ENCODE measurements at places on chromosomes 3 and 15.

GRCh38 chr3:2578560-2578959 lies 479.9 kb downstream of the CNTN4 start:
- no peak for DNase-seq

DNA sequence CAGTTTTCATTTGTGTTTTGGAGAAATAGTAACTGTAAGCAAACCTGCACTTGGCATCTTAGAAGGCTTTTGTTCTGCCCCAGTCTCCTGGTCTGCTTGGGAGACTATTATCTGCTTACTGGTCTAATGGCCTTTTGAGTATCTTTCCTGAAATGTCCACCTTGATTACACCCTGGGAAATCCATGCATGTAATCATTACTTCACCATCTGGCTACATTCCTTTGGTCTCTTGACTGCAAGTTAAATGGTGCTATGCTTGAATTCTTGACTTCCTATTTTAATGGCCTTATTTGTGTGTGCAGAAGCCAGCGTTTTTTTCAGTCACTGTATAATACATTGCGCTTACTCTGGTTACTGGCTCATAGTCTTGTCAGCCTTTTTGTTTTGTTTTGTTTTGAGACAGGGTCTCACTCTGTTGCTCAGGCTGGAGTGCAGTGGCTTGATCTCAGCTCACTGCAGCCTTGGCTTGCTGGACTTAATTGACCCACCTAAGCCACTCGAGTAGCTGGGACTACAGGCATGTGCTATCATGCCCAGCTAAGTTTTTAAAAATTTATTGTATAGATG lies 30.0 kb downstream of the CHD2 start:
- DNase-seq: no peak

DNA sequence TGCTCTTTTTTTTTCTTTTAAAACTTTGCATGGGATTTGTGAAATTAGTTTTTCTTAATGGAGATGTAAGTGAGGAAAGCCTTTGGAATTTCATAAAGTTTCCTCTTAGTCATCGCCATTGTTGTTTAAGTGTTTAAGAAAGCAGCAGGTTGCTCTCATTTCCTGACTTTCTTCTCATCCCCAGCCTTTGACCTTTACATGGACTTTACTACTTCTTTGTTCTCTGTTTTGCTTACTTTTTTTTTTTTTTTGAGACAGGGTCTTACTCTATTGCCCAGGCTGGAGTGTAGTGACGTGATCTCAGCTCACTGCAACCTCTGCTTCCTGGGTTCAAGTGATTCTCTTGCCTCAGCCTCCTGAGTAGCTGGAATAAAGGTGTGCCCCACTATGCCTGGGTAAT lies 38.6 kb downstream of the FBXL2 start:
- DNase-seq: no peak

- no peak for DNase-seq
These were observed 896.9 kb downstream of the IGSF11 start for GRCh38 chr3:118137778-118138177.

- no peak for DNase-seq
These were observed 826 bp downstream of the CCDC66 start for GRCh38 chr3:56557831-56558170.

DNA sequence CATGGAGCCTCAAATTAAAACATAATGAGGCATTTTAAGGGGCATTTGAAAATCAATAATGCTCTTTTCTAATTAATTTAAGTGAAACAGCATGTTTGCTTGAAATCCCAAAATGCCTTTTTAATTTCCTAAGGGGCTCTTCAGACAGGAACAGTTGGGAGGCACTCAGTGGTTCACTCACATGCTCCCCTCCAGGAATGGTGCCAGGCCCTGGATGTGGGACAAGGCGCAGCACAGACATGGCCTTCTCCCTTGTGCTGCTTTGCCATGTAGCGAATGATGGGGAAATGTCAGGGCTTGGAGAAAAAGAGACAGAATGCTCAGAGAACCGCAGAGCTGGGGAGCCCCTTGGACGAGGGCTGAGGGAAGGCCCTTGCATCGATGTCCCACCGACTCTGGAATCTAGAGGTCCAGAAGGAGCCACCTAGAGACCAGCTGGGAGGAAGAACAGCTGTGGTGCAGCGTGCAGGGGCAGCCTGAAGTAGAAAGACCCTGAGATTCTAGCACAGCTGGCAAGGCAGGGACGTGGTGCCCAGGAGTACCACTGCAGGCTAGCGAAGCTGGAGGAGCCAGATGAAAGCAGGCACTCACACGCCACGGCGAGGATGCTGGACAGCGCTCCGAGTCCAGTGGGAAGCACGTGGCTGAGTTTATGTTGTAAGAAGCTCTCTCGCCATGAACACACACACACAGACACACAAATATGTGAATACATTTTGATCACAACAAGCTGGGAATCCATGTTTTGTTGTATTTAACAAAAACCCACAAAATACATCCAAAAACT lies 27.0 kb downstream of the NSMCE3 start:
- no peak for DNase-seq

- no peak for DNase-seq
These were observed 58.3 kb downstream of the EIF3J start for GRCh38 chr15:44595246-44595645.

- no peak for DNase-seq
These were observed 12.3 kb upstream of the KPNA4 start for GRCh38 chr3:160577556-160578195.

- no peak for DNase-seq
These were observed 6.9 kb upstream of the PLSCR2 start for GRCh38 chr3:146476094-146476740.

- no peak for DNase-seq
These were observed 48.2 kb downstream of the TBL1XR1 start for GRCh38 chr3:177149106-177149505.

GRCh38 chr3:13379201-13379830 lies 40.8 kb downstream of the NUP210 start:
- no peak for DNase-seq

DNA sequence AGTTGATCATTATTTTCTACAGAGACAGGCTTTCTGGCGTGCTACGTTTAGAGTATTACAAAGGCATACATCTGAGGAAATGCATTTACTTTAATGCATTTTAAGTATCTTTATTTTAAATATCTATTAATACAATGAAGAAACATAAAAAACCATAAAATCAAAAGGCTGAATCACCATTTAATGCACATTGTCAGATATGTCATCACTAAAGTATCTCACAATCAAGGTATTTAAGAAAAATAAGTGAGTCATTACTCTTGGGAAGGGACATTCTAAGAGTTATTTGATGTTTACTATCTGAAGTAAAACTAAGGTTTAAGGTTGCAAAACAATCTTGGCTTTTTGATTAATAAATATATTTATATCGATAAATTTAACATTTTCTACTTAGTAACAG lies 102.2 kb downstream of the CTNNB1 start:
- DNase-seq: no peak

- no peak for DNase-seq
These were observed 22.4 kb downstream of the HPS3 start for GRCh38 chr3:149151843-149152242.

- no peak for DNase-seq
These were observed 267.3 kb upstream of the TBL1XR1 start for GRCh38 chr3:177464392-177465256.

DNA sequence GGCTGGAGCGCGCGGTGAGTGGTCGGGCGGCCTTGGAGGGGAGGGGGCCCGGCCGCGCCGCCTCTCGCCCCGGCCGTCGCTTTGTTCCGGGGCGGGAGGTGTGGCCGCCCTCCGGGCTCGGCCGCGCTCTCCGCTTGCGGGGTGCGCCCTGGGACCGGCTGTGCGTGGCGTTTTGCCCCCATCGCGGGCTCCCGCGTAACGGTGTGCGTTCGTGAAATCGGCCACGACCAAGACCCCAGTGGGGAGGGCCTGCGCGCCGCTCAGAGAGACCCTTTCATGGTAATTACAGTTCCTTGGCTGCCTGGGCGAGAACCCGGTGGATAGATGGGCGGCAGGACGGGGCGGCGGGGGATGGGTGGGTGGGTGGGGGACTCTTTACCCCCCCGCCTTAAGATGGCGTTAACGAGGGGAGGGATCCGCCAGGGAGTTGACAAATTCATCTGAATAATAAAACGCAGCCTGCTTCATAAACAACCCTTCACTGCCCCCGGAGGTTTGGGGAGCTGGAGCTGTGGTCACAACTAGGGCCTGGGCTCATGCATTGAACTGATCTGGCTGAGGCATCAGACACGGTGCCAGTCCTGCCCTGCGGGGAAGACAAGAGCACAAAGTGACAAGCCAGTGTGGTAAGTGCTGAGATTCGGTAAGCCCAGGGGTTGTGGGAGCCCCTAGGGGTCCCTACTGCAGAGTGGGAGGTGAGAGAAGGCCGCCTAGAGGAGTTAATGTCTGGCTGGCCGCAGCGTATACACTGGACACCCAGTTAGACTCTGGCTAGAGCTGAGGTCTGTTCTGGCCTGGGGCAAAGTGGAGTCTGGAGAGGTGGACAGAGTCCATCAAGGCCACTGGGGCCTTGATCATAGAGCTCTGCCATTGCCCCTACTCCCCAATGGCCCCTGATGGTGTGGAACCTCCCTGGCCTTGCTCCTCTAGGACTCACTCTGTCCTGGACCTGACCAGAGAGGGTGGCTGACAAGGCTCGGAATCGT lies 668 bp downstream of the MRAS start:
- no peak for DNase-seq
